ENCODE measurements at places on chromosomes 5 and 9.

- no peak for DNase-seq
Measured at GRCh38 chr5:132760049-132760420, 12.8 kb downstream of the CCNI2 start.

DNA sequence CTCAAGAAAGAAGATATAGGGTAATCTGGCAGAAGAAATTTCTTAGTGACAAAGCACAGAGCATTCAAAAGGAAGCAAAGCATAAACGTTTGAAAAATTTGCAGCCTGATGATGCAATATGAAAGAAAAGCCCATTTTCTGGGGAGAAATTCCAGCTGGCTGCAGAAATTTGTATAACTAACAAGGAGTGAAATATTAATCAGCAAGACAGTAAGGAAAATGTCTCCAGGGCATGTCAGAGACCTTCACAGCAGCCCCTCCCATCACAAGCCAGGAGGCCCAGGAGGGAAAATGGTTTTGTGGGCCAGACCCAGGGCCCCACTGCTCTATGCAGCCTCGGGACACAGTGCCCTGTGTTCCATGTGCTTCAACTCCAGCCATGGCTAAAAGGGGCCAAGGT is 359.4 kb downstream of the HINT1 start:
- no peak for DNase-seq

DNA sequence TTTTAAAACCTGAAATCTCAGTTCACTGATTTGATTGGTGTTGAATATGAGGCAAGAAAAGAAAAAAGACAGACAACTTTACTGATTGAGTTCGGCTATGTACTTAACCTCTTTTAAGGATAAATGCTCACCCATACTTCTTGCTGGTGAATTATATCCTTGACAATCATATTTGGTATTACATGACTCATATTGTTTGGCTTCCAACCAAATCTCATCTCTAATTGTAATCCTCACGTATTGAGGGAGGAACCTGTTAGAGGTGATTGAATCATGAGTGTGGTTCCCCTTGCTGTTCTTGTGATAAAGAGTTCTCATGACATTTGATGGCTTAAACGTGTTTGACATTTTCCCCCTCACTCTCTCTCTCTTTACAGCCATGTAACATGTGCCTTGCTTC is 255.6 kb upstream of the IZUMO3 start:
- no peak for DNase-seq

DNA sequence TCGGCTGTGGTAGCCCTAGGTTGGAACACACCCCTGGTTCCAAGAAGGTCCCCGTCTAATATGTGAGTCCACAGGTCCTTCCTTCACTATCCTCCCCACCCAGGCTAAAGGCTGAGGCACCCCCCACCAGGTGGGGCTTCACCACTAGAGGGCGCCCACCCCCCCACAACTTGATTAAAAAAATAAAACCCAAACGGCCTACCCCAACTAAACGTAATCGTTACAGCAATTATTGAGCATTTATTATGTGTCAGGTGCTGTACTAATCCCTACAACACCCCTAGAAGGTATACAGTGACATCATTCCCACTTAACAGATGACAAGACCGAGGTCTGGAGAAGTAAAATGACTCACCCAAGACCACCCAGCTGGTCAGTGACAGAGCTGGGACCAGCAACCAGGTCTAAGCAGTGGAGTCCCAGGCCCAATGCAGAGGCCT is 65.0 kb downstream of the FGF18 start:
- no peak for DNase-seq

GRCh38 chr9:117672369-117672768 is 31.8 kb upstream of the TLR4 start:
- peak; percentile 49 for DNase-seq

GRCh38 chr9:74609671-74610405 is 112.7 kb downstream of the RORB start:
- DNase-seq: no peak

- DNase-seq: no peak
Measured at GRCh38 chr9:112495614-112496013, 9.0 kb downstream of the KIAA1958 start.

DNA sequence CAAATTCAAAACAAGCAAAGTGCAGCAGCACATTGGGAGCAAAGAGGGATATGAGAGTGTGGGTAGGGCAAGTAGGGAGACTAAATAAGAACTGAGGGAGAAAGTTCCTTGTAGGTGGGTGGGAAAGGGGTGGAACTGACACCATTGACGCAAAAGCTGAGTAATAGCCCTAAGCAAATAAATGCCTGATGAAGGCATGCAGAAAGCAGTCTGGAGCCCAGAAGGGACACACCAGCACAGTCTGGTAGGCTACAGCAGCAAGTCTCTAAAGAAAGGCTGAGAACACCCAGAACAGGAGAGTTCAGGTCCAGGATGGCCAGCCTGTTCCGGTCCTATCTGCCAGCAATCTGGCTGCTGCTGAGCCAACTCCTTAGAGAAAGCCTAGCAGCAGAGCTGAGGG is at the start of gene INSL4:
TSS of gene INSL4 (plus strand) at position 208 of the 400 bp plus-strand sequence. CDS start at position 313, 105 bp downstream.
- DNase-seq: peak; percentile 40

DNA sequence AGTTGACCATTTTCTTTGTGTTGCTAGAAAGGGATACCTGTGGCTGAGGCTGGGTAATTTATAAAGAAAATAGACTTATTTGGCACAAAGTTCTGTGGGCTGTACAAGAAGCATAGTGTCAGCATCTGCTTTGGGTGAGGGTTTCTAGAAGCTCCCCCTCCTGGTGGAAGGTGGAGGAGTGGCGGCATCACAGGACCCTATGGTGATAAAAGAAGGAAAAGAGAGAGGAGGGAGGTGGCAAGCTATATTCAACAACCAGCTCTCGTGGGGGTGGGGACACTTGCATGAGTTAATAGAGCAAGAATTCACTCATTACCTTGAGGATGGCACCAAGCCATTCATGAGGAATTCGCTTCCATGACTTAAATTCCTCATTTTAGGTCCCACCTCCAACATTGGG is 2041.4 kb upstream of the CDH9 start:
- DNase-seq: no peak

DNA sequence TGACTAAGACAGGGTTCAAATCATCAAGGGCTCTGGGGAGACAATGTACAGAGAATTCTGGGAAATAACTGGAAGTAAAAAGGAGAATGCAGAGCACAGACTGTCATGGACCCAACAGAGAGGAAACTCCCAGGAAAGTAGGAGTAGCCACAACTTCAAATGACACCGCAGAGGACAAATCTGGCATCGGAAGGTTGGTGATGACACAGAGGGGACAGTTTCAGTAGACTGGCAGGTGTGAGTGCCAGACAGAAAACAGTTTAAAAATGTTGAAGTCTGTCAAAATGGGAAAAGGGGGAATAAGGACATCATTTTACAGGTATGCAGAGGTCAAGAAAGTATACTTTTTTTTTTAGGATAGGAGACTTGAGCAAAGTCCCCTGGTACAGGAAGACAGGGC is 70.2 kb downstream of the EPB41L4A start:
- no peak for DNase-seq
